CD4-positive, alpha-beta T cell treated with Interleukin-6 for 4 hours (primary cell): ENCODE measurements at places on chromosomes 1 and 21.

GRCh38 chr1:112711041-112711440 lies 4.1 kb downstream of the PPM1J start:
- DNase-seq: no peak

GRCh38 chr21:33229099-33229783 lies 497 bp upstream of the IFNAR2 start:
- DNase-seq: no peak

GRCh38 chr1:200749090-200749489 lies 10.4 kb downstream of the CAMSAP2 start:
- DNase-seq: no peak

GRCh38 chr21:39852021-39852721 lies 15.1 kb upstream of the PCP4 start:
- DNase-seq: no peak

DNA sequence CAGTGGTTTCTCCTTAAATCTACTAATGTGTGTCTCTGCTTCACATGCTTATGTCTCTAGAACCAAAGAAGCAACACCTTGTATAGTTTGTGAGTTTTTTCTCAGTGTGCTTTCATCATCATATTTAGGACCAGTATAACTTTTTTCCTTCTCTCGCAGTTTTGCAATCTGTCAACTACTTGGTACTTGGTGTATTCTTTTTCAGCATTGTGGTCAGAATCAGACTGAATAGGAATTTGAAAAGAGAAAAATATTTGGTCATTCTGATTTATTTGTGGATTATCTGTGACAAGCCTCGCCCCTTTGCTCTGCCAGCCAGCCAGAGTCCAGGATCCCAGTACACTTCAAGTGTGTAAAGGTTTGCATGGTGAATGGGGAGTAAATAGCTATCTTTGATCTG lies 122.3 kb downstream of the C1orf21 start:
- DNase-seq: no peak

GRCh38 chr1:247274605-247275256 lies 18.9 kb downstream of the VN1R5 start:
- DNase-seq: no peak

DNA sequence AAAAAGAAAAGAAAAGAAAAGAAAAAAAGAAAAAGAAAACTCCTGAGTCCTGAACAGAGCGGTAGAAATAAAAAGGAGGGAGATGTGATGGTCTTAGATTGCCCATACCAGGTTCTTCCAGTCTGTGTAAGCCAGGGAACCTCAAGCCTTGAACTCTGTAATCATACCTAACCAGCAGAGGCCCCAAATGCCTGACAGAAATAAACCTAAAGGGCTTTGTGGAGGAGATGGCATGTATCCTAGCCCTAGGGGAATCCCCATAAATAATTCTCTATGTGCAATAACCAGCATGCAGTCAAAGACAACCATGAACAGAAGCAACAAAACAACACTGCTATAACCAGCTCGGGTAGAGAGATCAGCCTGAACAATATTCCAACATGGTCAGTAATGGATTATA lies 40.4 kb downstream of the USP48 start:
- no peak for DNase-seq

DNA sequence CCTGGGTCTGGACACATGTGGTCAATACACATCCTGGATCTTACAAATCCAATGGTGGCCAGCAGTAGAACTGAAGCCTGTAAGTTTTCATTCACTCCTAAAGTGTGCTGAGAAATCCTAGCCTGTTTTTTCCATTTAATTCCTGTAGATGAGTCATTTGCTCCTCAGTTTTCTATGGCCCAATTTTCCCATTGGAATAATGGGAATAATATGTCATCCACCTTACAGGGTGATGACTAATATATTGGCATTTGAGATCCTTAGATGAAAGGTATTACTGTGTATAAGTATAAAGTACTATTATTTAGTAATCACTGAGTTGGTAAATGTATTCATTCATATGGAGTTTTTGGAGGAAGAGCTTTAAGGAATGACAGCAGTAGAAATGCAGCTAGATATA lies 89.7 kb upstream of the ADAR start:
- DNase-seq: no peak

GRCh38 chr1:177302357-177303044 lies 131.7 kb downstream of the BRINP2 start:
- no peak for DNase-seq

DNA sequence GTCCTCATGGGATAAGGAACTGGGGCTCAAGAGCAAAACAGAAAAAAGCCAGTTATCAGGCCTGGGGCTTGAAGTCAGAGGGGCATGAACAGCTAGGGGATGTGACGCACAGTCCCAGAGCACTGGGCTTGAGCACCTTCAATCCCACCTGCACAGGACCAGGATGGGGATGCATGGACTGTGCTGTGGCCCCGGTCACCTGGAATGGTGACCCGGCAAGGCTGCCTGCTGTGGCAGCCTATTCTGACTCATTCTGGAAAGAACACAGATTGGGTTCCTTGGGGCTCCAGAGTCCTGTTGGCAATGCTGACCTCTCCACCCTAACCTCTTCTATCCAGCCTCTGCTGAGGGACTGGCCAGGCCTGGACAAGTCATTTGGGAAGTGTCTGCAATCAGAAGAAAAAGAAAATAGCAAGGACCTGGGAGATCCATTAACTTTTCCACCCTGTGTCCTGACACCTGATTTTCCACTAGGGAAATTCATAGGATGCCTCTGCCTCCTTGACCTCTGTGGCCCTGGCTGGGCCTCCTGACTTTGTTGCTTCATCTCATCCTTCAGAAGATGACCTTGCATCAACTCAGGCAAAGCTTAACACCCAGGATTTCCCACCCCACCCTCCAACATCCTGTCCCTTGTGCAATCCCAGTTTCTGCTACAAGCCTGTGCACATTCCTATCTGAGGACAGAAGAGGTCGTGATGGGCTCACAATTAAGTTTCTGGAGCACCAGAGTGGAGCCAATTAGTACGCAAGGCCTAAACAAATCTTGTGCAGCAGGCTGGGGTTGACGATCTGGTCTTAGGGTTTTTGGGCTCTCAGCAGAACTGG lies 17.9 kb upstream of the FMOD start:
- DNase-seq: no peak
